ENCODE measurements at places on chromosomes 11 and 22. TPM values are rescaled to one million over a fixed set of nuclear protein-coding genes. Genes with fewer than 3 reads are reported as not detected.

Gene FOLR3
- total RNA-seq: 0.25 TPM

Gene BATF2
- total RNA-seq: 0.58 TPM

Gene CARD18
- total RNA-seq: not detected

Gene MRPL40
- total RNA-seq: 45.8 TPM

Gene SLC1A2
- total RNA-seq: 0.08 TPM

Gene DGAT2
- 1.5 TPM for total RNA-seq

Gene GSTT2
- 0.27 TPM for total RNA-seq

Gene CNGA4
- total RNA-seq: 0.03 TPM

Gene TIMM10
- 155 TPM for total RNA-seq

Gene SLC25A18
- total RNA-seq: 0.85 TPM

Gene CRYAB
- total RNA-seq: 27.1 TPM

Gene OR8G5
- total RNA-seq: not detected

Gene KCNJ5
- total RNA-seq: 0.05 TPM

Gene MMP10
- total RNA-seq: 0.54 TPM

Gene ADAMTS8
- 2.5 TPM for total RNA-seq

Gene GRAMD1B
- total RNA-seq: 22.2 TPM

Gene UBQLN3
- total RNA-seq: not detected

Gene PHLDB1
- total RNA-seq: 10.0 TPM

Gene MIOX
- not detected for total RNA-seq

Gene GNB1L
- 18.7 TPM for total RNA-seq

Gene TALDO1
- 403 TPM for total RNA-seq

Gene OR10D3
- total RNA-seq: not detected

Gene PRG3
- not detected for total RNA-seq

Gene FOLR2
- total RNA-seq: not detected

Gene EFCAB6
- total RNA-seq: 0.42 TPM

Gene CRYBA4
- total RNA-seq: not detected

Gene CATSPER1
- 1.2 TPM for total RNA-seq

Gene CARNS1
- 0.12 TPM for total RNA-seq

Gene KRTAP5-11
- not detected for total RNA-seq

Gene CHEK1
- 27.6 TPM for total RNA-seq

Gene MMP3
- not detected for total RNA-seq

All from A549 treated with AZD2906 at 1 μM for 4 hours (cell line).